Stomach (tissue), 19 donors: ENCODE measurements at places on chromosomes 7 and 10.
A peak's percentile ranks its signal among the peaks of the same experiment; 100 is the strongest.

DNA sequence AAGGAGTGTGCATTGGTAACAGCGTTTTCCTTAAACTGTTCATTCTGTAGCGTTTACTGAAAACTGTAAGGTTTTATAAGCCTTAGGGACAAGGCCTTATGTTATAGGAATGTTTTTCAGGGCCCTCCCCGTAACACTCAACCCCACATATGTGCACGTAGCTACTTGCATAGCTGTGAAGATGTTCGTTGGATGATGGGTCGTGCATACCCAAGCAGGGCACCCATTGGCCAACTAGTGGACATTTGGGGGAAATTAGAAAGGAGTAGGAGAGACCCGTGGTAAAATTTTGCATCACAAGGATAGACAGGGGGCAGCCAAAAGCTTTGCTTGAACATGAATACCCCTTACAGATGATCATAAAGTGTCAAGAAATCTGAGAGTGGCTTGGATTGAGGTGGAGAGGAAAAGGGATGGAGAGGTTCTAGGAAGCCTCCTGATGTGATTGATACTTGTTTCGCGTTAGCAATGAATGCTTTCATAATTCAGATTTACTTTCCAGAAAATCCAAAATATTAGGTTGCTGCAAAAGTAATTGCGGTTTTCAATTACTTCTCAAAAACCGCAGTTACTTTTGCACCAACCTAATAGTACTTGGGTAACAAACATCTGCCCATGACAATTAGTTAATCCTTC, 878 bp downstream of the SEC61A2 start:
- peak; percentile 79 for DNase-seq

GRCh38 chr7:16926861-16927260, 45.1 kb upstream of the AGR3 start:
- no peak for DNase-seq

DNA sequence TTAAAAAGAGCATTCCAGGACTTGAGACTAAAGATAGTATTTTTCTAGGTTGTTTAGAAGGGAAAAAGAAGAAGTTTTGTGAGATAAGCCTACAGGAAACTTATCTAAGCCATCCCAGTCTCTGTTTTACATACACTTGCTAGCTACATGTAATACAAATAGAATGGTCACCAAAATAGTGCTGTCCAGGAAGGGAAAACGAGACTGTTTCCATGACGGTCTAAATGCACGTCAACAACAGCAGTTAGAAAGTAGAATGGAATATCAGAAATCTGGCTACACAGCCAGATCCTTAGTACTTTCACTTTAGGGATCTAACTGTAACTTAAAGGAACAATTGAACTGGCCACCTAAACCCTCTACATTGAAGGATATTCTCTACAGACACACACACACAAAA, 117.6 kb downstream of the TSPAN12 start:
- DNase-seq = peak; percentile 66

GRCh38 chr7:151047976-151048815, at the start of gene ASIC3:
Gene ASIC3 (plus strand): TSS chr7:151048531. CDS start chr7:151048886, 355 bp downstream.
- DNase-seq = no peak

DNA sequence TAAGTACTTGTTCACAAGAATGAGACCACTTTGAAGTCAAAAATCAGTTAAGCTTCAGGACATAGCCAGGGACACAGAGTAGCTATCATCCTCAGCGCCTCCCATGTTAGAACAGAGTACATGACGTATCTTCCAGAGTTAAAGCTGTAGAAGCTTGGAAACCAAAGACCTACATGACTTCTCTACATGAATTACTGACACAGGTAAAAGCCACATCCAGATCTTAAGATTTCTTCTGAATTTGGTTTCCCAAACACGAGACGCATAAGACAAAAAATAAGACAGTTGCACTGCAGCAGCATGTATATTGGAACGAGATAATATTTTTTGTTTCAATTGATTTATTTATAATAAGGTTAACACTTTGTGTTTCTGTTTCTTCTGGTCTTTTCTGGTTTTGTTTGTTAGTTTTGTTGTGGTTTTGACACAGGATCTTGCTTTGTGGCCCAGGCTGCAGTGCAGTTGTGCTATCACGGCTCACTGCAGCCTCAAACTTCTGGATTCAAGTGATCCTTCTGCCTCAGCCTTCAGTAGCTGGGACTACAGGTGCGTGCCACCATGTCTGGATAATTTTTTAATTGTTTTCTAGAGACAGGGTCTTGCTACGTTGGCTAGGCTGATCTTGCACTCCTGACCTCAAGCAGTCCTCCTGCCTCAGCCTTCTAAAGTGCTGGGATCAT, 10.2 kb upstream of the EPC1 start:
- DNase-seq = no peak

GRCh38 chr10:76911184-76911583, 726.4 kb downstream of the KCNMA1 start:
- DNase-seq = peak; percentile 34

- peak; percentile 34 for DNase-seq
Measured at GRCh38 chr10:87605628-87606251, 53.9 kb upstream of the PAPSS2 start.

DNA sequence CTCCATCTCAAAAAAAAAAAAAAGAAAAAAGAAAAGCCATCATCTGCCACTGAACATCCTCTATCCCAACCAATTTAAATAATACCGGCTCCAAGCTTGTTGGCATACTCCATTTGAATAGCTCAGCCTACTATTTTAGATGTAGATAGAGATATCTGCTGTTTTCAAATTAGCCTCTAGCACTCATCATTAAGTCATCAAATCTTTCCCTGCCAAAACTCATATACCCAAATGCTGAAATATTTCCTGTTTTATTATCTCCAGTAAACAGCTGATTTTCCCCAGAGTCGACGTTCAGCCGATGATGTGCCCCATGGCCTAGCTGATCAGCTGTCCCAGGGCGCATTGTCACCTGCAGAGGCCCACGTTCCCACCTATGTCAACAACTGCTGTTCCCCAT, 34.5 kb upstream of the FRMD4A start:
- no peak for DNase-seq

DNA sequence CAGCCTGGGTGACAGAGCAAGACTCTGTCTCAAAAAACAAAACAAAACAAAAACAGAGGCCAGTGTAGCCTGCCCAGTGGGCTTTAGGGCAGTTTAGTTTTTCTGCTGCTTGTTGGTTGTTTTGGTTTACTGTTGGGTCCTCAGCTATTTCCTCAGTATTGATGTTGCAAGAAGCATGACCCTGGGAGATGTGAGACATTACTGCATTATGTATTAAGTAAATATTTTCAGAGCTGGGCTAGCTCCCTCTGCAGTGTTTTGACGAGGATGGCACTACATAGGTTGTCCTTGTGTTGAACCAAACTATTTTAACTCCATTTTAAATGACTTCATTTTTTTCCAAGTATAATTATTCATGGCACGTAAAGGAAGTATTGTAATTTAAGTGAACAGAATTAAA, 4.8 kb downstream of the AKAP9 start:
- peak; percentile 32 for DNase-seq

DNA sequence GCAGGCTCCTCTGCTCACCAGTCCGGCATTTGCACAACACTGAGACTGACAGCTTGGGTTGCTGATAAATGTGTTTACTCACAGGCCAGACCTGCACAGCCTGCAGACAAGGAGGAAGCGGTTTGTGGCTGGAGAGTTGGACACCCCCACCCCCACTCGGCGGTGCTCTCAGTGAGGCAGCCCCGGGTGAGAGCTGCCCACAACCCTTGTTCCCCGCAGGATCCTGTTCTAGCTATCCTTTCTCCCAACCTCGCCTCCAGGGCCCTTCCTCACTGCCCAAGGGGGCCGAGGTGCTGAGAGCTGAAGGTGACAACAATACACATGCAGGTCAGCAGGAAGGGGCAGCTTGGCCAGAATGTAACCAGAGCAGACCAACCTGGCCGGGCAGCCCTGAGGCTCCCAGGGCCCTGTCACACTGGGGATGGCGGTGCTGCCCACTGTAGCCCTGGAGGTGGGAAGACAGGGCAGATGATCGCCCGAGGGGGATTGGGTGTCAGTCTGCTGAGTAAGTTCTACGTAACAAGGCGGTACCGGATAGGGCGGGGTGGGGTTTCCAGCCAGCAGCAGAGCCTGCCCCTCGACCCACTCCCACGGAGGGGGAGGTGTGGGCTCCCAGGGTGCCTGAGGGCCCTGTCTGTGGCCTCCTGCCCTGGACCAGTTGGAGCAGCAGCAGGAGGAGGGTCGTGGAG, 2.1 kb upstream of the ADAM8 start:
- peak; percentile 92 for DNase-seq

- no peak for DNase-seq
Measured at GRCh38 chr7:150902078-150903033, 50.0 kb downstream of the AOC1 start.

- no peak for DNase-seq
Measured at GRCh38 chr10:127216274-127216673, 19.9 kb upstream of the INSYN2A start.

- DNase-seq = peak; percentile 77
Measured at GRCh38 chr10:132397671-132398565, 918 bp downstream of the PWWP2B start.

DNA sequence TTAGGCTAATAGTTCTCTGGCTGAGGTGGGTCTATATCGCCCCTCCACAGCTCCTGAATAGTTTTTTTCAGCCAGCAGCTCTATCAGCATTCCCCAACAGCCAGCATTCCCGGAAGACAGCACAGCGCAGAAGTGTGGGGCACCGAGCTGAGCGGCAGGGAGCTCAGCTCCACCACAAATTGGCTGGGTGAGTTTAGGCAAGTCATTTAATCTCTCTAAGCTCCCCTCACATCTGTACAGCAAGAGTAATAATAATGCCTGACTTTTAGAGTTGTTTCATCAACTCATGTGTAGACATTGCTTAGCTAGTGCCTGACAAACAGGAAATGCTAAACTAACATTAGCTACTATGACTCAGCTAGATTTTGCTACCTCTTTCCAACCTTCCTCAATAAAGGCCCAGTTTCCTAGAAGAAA, 247.9 kb upstream of the PTN start:
- peak; percentile 31 for DNase-seq

GRCh38 chr7:132162556-132163144, 413.6 kb downstream of the PLXNA4 start:
- peak; percentile 28 for DNase-seq

DNA sequence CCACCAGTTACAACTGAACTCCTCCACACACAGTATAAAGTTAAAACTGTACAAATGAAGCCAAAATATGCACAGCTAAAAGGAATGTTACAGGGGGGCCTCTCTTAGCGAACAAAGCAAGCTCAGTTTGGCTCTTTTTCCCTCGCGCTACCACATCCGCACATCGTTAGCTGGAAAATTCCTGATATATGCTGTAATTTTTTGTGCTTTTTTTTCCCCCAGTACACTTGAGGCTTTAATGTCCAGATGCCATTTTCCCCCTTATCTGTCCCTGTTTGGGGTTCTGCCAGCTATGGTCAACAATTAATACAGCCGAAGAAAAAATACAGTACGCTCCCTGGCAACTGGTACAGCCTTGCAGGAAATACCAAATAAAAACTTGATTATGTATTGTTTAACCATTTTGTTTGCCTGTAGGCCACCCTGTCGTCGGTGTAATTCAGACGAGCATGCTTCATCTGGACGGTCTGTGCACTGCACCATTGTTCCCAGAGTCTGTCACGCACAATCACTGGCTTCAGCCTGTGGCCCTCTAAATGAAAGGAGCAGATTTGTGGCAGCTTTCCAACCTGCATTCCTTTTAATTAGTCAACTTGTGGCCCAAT, 108.1 kb upstream of the FAM133B start:
- DNase-seq = peak; percentile 91

- DNase-seq = no peak
Measured at GRCh38 chr10:24201503-24202180, 7.3 kb upstream of the KIAA1217 start.

DNA sequence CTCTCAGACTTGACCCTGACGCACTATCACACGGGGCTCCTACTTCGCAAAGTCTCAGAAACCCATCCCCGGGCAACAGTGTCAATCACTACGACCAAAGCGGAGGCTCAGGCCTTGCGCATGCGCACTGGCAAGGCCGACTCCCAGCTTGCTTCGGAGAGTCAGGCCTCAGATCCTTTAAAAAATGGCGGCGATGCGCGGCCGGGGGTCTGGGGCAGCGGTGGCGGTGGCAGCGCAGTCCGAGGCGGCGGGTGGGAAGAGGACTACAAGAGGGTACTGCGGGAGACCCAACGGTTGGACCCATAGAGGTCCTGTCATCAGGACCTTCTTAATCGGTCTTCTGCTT, 196.9 kb downstream of the ZNF716 start:
- DNase-seq = no peak

DNA sequence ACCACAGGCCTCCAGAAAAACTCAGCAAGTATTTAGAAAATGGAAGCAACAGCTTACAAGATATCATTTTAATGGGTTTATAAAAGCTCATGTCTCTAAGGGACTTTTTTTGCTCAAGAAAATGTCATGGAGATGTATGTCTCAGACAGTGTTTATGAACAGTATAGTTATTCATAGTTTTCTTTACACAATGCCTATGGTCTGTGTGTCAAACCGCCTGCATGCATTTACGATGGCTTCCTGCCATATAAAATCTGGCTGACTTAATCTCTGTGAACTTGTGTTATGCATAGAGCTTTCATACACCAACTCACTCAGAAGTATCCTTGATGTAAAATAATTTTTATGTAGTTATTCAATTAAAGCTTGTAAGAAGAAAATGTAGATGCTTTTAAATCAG, 1314.2 kb upstream of the LRRTM3 start:
- DNase-seq = no peak

GRCh38 chr10:75233444-75234016, 2.2 kb downstream of the COMTD1 start:
- DNase-seq = no peak

GRCh38 chr10:1094112-1095057, 38.2 kb downstream of the WDR37 start:
- no peak for DNase-seq

DNA sequence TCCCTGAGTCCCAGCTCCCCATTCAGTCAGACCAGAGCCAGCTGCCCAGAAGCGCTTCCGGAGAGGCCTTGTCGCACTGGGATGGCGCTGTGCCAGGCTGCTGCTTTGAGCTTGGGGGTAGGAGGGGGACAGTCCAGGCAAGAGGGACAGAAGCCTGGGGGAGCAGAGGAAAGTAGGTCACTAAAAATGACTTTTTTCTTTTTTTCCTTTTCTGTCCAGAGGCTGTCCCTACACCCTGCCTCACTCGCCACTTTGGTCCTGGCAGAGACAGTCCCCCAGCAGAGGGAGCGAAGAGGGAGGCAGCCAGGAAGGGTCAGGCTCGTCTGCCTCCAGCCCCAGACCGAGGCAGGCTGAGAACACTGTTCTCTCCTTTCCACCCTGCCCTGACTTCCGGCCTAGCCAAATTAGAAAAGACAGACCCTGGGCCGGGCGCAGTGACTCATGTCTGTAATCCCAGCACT, 15.8 kb upstream of the TRIM8 start:
- no peak for DNase-seq

DNA sequence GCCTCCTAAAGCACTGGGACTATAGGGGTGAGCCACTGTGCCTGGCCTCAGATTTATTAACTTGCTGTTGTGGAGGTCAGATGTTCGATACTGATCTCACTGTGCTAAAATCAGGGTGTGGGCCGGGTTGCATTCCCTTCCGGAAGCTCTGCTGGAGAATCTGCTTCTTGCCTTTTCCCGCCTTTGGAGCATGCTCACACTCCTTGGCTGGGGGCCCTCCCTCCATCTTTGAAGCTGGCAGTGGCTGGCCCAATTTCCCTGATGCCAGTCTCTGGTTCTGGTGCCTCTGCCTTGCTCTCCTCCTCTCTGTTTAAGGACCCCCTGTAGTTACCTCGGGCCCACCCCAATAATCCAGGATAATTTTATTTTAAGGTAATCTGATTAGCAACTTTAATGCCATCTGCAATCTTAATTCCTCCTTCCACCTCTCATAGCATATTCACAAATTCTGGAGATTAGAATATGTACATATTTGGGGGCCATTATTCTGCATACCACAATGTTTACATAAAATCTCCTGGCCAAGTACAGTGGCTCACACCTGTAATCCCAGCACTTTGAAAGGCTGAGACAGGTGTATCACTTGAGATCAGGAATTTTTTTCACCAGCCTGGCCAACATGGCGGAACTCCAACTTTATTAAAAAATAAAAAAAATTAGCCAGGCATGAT, 7.9 kb upstream of the PITRM1 start:
- DNase-seq = no peak
